Activated T-helper 1 cell treated with anti-CD3 and anti-CD28 coated beads, Interleukin-12 subunit alpha, Interleukin-12 subunit beta, Interleukin-2, Interleukin-4 antibody, amounts not matched to agents 30 ng/mL and 10 ng/mL and 1 ng/mL, durations not matched to agents 14 hours and 24 hours and 36 hours (primary cell): ENCODE measurements at places on chromosomes 16 and 17. TPM values are rescaled to one million over a fixed set of nuclear protein-coding genes. Genes with fewer than 3 reads are reported as not detected.
A peak's percentile ranks its signal among the peaks of the same experiment; 100 is the strongest.

DNA sequence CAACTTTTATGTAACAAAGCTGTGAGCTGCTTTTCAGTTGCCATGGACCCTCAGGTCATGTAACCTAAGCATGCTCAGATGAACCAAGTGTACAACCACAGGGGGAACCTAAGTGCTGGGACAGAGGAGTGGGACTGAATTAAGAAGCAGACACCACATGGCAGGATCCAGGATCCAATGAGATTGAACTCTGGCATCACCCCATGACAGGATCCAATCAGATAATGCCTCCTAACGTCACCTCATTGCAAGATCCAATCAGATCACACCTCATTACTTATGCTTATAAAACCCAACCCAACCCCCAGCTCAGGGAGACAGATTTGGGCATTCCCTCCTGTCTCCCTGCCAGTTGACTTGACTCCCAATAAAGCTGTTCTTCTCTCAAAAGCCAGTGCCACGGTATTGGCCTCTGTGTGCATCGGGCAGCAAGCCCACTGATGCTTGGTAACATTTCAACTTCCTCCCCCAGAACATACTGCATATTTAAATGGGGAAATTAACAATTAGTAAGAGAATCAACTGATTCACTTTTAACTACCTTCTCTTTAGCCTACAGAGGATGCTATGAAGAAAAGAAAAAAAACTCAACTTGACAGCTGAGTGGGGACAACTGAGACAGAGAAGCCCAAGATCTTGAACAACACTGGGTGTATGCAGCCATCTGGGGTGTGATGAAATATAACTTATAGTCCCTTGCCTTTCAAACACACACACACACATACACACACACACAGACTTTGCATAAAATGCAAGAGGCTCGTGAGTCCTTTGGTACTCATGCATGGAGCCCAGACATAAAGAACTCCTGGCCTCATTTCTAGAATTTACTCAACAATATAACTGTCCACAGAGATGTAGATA lies 148.4 kb downstream of the SLC39A11 start:
- DNase-seq, result no peak

PRKCB gene
- 100 and 109 TPM in 2 replicates for total RNA-seq

GPR142 gene
- total RNA-seq, result not detected in 2 replicates

CCDC40 gene
- 0.15 and 0.16 TPM in 2 replicates for total RNA-seq

- DNase-seq, result no peak
Observed at GRCh38 chr17:59751955-59752413, 44.5 kb downstream of the VMP1 start.

FDXR gene
- 20.1 and 21.5 TPM in 2 replicates for total RNA-seq

DNA sequence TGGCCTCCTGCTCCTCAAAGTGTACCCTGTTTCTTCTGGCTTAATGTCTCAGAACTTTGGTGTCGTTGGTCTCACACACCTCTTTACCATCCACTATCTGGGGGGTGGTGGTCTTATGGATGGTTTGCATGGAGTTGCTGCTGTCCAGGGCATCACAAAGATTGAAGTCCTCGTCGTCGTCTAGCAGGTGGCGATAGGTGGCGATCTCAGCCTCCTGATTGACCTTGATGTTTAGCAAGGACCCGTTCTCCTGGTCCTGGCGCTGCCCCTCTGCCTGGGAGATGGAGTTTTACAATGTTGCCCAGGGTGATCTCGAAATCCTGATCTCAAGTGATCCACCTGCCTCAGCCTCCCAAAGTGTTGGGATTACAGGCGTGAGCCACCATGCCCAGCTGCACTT lies 31.1 kb upstream of the HELZ start:
- no peak for DNase-seq

DNA sequence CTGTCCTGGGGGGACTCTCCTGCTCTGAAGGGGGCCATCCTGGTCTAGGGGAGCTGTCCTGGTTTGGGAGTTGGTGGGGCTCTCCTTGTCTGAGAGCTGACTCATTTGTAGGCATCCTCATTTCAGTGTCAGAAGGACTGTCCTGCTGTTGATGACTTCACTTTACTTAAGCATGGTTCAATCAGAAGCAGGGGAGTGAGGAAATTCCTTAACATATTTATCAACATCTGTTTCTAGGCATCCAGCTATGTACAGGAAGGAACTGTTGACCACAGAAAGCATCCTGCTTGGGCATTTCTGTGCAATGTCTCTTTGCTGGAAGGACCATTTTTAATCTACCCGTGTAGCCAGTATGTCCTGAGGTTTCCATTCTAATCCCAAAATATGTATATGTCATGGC lies 502.7 kb upstream of the HSBP1 start:
- DNase-seq, result no peak

TLCD3B gene
- total RNA-seq, result 1.6 and 1.9 TPM in 2 replicates

CYGB gene
- not detected in 2 replicates for total RNA-seq

TP53TG3D gene
- not detected in 2 replicates for total RNA-seq

DNA sequence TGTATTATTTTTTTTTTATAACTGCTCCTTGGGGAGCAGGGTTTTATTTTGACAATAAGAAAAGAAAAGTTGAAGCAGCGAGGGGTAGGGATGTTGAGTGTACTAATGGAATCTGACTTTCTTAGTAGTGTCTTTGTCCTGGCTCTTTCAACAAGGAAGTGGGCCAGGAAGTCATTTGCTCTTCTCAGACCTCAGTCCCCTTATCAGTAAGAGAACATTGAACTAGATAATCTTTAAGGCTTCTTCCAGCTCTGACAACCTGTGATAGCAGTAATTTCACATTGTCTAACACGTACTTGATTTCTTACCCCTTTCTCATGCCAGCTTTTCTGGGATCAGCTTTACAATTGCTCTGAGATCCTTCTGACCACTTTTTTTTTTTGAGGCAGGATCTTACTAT lies 8.3 kb downstream of the LIG3 start:
- DNase-seq, result no peak

DNA sequence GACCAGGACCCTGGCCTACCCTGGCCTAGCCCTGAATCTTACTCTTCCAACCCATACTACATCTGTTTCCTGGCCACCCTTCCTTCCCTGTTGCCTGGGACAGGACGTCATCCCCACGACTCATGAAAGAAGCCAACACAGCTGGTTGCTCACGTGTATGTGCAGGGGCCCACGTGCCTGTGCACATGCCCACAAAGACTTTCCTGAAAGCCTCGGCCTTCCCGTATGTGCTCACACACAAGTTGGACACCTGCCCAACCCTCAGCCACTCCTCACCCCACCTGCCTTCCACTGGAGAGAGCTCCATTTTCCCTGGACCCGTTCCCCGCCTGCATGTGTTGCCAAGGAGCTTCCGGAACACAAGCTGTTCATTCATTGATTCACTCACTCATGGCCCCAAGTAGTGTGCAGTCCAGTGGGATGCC lies 7.0 kb downstream of the PLXDC1 start:
- DNase-seq, result no peak

DNA sequence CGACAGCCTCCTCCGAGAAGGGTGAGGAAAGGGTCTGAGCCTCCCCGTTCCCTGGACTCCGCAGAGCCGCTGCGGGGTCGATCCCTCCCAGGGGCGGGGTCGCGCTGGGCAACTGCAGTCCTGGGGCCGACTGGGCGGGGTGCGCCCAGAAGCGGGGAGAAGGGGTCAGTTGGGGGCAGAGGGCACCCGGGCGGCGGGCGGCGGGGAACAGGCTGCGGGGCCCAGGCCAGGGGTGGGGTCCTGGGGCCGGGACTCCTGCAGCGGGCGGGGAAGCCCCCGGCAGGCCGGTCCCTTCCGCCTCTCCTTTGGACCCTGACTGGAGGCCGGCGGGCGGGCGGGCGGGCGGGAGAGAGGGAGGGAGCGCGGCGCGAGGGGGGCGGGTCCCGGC lies 352 bp downstream of the GGNBP2 start:
- no peak for DNase-seq

- DNase-seq, result no peak
Observed at GRCh38 chr16:48125888-48126287, 29.9 kb downstream of the ABCC12 start.

GRCh38 chr16:22337045-22337444 lies 37.4 kb downstream of the CDR2 start:
- DNase-seq, result no peak

GRCh38 chr17:8887301-8887700 lies 19.8 kb upstream of the PIK3R6 start:
- DNase-seq, result no peak

- DNase-seq, result no peak
Observed at GRCh38 chr17:4276514-4276913, 12.7 kb upstream of the ANKFY1 start.

DNA sequence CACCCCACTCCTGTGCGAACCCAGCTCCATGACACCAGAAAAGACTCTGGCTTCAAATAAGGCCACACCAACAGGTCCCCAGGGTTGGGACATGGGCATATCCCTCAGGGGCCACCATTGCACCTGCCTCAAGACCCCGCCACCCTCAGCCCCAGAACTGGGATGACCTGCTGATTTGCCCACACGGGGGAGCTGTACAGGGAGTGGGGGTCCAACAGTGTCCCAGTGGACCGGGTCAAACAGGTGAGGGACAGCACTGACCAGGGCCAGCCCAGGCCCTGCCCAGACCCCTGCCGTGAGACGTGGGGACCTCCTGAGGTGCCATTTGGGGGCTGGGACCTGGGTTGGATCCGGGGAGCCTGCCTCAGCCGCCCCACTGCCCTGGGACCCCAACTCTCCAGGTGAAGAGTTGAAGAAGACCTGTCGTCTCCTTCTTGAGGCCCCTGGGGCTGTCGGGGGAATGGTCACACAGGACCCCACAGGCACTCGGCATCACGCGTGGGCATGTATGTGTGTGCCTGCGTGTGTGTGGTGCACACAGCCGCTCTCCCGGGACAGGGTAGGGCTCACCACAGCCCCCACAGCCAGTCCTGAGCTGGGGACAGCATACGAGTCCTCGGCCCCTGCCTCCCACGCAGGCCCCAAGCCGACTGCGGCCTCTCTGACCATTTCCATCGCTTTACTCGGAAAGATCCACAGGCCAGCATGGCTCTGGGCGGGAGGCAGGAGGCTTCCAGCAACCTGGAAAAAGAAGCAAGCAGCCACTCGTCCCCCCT lies 34.2 kb upstream of the ZNF469 start:
- no peak for DNase-seq

DNA sequence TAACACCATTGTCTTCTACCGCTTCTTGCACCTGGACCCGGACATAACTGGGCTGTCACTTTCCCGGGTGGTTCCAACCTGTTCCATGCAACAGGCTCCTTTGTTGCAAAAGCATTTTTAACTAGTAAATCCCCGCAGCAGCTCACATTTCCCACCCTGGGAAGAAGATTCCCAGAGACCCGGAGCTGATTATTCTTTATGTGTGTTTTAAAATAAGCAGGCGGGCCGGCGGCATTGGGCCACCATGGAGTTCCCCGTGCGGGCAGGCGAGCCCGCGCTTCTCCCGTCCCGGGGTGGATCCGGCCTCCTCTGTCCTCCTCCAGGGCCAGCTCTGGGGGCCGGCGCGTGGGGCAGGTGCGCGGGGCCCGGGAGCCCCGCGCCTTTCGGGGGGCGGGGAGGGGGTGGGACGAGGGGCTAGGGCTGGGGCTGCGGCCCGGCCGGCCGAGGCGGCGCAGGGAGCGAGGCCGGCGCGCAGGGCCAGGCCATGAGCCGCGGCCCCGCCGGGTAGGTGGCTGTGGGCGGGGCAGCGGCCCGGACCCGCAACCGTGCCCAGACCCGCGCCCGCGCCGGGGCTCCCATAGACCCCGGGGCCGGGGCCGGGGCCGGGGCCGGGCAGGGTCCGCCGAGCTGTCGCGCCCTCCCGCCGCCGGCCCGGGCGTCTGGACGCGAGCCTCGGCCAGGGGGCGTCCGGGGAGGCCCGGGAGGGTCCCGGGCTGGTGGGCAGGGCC lies 1.7 kb downstream of the CRAMP1 start:
- DNase-seq, result no peak

GRCh38 chr16:28136751-28137434 lies 73.4 kb upstream of the GSG1L start:
- DNase-seq, result peak; percentile 21

DNA sequence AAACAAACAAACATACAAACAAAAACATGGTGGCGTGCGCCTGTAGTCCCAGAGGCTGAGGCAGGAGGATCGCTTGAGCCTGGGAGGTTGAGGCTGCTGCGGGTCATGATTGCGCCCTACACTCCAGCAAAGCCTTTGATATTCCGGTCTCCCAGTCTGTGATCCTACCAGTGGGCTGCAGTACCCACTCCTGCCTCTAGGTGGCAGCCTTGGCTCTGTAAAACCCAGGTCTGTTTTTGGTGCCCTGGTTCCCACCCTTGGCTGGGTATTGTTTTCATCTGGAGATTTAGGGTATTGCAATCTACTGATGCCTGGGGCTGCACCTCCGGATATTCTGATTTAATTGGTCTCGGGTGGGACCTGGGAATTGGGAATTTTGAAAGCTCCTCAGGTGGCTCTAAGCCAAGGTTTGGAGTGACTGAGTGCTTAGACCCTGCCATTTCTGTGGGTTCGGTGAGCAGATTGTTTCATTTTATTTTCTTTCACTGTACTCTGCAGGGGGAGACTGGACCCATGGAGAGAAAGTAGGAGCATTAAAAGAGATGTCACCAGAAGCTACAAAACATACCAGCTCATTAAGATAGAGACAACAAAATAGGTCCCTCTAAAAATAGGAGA lies 40.5 kb downstream of the MYH3 start:
- DNase-seq, result peak; percentile 48

DNA sequence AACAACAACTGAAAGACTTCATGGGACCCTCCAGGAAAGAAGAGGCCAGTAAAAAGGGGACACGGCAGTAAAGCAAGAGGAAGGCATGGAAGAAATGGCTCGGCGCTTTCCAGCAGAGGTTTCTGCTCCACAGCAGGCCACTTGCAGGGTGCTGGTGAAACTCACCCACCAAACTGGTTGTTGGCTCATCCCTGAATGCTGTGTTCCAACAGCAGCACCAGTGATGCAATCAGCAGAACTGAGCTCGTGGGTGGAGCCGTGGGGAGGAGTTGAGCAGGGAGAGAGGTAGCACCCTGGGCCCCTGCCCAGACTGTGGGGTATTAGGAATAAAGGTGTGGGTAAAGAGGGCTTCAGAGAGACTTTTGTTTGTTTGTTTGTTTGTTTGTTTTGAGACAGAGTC lies 62.8 kb upstream of the ADCY9 start:
- no peak for DNase-seq

DNA sequence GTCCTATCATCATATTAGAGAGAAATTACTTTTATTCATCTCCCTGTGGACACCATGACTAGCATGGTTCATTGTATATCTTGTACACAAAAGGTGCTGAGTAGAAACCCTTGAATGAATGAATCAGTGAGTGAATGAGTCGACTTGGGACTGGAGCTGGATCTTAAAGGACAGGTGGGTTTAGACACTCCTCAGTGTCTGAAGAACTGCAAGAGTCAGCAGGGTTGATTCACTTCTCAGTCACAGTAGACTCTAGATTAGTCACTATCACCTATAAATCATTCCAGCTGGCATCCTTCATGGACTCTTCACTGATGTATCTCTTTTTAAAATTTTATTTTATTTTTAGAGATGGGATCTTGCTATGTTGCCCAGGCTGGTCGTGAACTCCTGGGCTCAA lies 30.1 kb upstream of the PMFBP1 start:
- no peak for DNase-seq

RABEP2 gene
- 18.3 and 21.1 TPM in 2 replicates for total RNA-seq

ABI3 gene
- 32.8 and 33.0 TPM in 2 replicates for total RNA-seq

CNTD1 gene
- not detected in 2 replicates for total RNA-seq

DNA sequence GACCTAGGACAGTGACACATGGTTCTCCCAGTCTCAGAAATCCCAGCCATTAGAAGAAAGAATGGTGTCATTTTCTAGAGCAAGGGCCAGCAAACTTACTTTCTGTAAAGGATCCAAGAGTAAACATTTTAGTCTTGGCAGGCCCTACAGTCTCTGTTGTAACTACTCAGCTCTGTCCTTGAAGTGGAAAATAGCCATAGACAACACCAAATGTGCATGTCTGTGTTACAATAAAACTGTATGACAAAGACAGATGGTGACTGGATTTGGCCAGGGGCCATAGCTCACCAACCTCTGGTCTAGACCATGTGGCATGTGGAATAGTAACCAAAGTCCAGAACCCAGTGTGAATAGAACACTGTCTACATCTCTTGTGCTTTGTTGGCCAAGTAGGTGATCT lies 286.5 kb downstream of the HS3ST4 start:
- no peak for DNase-seq
